ENCODE measurements at places on chromosomes 1 and 21.

DNA sequence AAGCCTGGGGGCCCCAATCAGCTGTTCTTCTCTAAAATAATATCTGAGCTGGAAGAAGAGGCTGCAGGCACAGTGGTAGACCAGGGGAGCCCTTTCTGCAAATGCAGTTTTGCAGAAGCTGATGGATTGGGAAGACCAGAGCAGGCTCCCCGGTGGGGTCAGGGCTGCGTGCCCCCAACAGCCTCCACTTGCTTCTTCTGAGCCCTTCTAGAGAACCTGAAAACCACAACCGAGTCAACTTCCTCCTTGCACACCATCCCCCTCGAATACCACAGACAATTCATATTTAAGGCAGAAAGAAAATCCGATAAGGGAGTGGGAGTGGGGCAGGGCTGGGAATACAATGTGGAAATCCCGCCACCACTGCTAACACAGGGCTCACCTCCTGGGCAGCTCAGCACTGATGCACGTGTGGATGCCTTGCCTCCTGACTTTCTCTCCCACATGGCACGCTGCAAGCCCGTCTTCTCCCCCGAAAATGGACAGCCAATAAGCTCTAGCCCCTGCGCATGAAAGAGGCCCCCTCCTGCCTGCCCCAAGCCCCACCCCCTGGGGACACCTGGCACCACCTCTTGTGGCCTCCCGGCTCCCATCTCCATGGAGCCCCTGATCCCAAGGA is 25.4 kb upstream of the ALDH4A1 start:
- peak; percentile 50 for DNase-seq

DNA sequence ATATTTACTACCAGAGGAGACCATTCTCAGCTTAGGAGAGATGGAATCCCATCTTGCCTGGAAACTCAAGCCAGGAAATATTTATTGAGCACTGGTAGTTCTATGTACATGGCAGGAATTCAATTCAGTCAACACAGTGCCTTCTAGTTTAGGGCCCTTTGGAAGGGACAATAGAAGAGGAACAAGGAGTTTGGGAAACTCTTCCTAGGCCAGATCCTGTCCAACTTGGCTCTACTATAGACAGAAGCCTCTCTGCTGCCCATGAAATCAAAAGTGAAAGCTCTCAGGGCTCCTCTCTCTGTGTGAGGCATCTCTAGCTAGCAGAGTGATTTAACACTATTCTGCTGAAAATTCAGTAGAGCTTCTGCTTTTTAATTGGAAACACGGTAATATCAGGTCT is 244.6 kb upstream of the MAP1LC3C start:
- DNase-seq: no peak

DNA sequence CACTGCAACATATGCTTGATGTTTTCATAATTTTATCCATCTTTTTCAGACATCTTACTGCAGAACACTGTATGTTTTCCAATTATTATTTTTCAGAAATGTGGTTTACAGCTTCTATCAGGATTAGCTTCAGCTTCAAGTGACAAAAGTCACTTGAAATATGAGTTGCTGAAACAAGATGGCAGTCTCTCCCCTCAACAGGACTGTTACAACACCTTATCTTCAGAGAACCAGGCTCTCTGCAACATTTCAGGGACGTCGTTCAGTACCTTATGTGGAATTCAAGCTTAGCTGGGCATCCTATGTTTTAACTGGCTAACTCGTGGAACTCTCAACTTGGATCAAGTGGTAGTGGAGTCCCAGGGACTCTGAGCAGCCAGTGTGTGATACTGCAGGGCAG is 2.0 kb upstream of the UBE2G2 start:
- no peak for DNase-seq

GRCh38 chr1:194394676-194395075 is 1208.3 kb upstream of the B3GALT2 start:
- DNase-seq: no peak

- no peak for DNase-seq
These were observed 81.9 kb downstream of the SPATA17 start for GRCh38 chr1:217712925-217713597.

GRCh38 chr1:50246869-50247268 is 138.1 kb downstream of the ELAVL4 start:
- no peak for DNase-seq

GRCh38 chr1:61244114-61244513 is 161.8 kb downstream of the NFIA start:
- no peak for DNase-seq

DNA sequence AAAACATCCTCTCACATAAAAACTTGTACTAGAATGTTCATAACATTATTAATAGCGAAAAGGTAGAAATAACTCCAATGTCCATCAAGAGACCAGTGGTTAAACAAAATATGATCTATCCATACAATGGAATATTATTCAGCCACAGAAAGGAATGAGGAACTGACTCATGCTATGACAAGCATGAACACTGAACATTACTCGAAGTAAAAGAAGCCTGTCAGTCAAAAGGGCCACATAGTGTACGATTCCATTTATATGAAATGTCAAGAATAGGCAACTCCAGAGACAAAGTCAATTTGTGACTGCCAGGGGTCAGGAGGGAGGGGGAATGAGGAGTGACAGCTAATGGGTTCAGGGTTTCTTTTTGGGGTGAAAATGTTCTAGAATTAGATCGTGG is 2.3 kb downstream of the VPS26C start:
- no peak for DNase-seq

- DNase-seq: no peak
These were observed 456.1 kb upstream of the ADAMTS5 start for GRCh38 chr21:27423038-27423437.

GRCh38 chr1:157360023-157360390 is 192.3 kb downstream of the FCRL5 start:
- no peak for DNase-seq

DNA sequence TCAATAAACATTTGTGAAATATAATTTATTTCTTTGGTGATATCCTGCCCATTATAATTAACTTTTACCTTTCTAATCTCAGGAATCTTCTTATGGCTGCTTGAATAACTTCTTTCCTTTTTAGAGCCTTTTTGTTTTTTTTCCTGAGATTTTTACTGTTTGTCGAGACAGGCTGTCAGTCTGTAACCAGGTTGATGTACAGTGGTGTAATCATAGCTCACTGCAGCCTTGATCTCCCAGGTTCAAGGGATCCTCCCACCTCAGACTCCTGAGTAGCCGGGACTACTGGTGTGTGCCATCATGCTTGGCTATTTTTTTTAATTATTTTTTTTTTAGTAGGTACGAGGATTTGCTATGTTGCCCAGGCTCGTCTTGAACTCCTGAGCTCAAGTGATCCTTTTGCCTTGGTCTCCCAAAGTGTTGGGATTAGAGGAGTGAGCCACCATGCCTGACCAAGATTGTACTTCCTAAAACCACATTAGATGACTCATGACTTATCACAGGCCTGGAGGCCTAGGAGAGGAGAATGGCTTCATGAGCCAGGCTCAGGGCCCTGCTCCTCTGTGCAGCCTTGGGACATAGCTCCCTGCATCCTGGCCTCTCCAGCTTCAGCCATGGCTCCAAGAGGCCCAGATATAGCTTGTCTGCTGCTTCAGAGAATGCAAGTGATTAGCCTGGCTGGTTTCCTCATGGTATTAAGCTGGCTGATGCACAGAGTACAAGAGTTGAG is 48.6 kb downstream of the CTH start:
- no peak for DNase-seq

DNA sequence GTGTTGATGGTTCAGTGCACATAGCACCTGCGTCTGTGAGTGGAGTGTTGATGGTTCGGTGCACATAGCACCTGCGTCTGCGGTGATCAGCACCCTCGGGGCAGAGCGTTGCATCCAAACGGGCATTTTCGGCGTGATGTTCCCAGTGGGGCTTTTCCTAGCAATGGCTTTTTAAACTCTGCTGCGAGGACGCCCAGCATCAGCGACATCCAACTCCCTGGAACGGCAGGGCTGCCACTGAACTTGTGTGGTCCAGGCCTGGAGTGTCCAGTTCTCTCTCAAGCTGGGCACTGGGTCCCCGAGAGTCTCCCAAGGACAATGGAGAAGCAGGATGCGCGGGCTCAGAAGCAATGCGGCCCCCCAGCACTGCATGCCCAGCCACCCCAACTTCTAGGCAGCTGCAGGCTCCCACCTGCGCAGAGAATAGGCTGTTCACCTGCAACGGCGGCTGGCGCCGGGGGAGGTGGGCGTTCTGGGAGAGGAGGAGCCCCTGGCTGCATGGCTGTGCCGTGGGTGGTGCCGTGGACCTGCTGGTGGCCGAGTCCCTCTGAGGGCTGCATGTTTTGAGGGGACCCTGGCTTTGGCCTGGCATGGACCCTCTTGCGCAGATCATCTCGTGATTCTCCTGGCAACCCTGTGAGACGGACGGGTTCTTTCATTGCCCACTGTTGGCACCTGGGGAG is 10.1 kb upstream of the C1orf174 start:
- no peak for DNase-seq

DNA sequence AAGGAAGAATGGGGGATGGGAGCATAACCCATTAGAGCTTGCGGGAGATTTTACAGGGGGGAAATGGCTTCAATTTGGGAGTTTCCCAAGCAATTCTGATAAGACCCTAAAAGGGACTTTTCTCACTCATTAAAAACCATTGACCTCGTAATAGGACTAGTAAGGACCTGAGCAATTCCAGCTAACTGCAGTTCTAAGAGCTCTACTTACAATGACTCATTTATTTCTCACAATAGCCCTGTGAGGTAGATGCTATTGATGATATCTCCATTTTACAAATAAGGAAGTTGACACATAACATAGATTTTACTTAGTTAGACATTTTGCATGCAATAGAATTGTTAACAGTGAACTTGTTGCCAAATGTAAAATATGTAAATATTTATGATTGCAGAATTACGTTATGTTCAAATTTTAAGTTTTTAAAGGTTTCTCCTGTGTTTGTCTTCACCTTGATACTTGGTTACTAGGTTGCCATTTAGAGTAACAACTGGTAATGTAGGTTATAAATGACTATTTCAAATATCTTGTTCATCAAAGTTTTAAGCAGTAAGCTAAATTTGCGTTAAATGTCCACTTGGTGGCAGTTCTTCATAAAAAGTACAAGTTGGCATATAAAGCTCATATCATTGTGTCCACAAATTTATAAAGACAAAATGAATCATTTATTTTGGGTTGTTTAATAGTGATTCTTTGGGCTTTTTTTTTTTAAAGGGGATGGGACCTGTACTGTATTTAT is 182.0 kb downstream of the PLA2G4A start:
- no peak for DNase-seq

DNA sequence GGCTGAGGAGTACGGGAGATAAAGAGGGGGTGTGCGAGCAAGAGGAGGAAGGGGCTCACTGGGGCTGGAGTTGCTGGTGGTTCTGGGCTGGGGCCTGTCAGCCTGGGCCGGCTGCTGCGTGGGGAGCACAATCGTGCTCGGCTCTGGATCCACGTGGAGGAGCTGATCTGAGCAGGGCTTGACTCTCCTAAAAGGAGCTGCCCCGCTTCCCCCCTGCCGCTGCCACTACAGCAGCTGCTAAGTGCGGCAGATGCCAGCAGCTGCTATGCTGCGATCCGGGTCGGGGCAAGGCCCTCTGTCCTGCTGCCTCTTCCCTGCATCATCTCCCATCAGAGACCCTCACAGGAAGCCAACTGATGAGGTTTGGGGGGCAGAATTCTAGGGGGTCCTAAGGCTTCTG is 165.9 kb downstream of the PCBP3 start:
- no peak for DNase-seq

GRCh38 chr1:23381233-23381885 is 11.7 kb upstream of the ZNF436 start:
- no peak for DNase-seq

- DNase-seq: no peak
These were observed 46.5 kb downstream of the PSMG1 start for GRCh38 chr21:39136711-39137110.

DNA sequence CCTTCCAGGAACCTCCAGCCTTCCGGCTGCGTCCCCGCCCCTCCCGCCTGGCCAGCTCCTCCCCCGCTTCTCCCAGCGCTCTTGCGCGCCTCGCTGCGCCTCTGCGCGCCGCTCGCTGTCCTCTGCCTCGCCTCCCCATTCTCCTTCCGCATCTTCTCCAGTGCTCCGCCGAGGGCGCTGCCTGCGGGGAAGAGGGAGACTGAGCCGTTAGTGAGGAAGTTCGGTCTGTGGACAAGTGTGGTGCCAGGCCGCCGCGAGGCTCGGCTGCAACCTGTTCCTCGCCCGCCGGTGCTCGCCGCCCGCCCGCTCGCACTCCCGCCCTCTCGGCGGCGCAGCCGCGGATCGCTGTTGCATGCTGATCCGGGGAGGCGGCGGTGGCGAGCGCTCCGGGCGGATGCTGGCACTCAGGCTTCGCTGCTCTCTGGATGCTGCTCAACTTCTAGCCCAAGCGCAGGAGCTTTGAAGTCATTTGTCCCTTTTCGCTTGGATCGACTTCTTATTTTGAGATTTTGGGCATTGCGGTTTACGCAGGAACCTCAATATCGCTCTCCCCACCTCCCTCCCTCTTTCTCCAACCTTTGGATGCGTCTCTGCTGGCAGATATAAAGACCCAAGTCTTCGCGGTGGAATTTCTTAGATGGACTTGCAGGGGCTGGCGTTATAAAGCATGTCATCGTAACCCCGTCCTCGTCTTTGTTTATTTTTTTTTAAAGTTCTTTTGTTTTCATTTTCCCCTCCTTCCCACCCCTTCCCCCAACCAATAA is 614 bp upstream of the CACNA1E start:
- no peak for DNase-seq

DNA sequence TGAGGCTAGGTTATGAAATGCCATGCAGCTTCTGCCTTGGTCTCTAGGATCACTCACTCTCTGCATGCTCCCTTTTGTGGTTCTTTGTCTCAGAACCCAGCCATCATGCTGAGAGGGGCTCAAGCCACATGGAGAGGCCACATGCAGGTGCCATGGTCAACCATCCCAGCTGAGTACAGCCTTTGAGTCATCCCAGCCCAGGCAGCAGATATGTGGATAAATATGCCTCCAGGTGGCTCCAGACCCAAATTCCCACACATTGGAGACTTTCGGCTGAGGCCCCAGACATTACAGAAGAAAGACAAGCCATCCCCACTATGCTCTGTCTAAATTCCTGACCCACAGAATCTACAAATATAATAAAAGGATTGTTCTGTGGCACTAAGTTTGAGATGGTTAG is 102.0 kb downstream of the LHX9 start:
- DNase-seq: no peak

- no peak for DNase-seq
These were observed 1.5 kb downstream of the EPRS1 start for GRCh38 chr1:220044678-220045355.

DNA sequence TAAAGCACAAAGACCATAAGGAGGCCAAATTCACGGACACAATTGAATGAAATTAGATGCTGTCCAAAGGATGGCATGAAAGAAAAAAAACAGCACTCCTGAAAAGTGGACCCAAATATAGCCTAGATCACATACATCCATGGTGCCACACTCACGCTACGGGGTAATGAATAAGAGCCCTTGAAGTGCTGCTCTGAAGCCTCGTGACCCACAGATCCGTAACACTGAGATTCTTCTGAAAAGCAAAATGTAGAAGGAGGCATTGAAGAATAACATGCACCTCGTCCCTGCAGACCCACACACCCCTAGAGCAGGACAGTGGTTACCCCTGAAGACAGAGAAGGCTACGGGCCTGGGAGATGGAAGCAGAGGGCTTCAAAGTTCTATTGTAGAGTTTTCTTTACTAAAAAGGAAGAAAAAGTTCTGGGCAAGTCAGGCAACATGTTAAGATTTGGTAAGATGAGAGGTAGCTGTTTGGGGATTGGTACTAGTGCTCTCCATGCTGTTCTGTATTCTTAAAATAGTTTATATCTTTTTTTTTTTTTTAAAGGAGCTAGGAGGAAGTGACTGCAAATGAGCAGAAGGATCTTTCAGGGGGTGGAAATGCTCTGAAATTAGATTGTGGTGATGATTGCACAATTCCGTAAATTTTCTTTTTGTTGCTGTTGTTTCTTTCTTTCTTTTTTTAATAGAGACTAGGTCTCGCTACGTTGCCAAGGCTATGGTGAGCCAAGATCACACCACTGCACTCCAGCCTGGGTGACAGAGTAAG is 4.1 kb upstream of the ITGB2 start:
- DNase-seq: no peak

Measured in activated T-cell treated with anti-CD3 and anti-CD28 coated beads for 24 hours (primary cell).